H54 (cell line): ENCODE measurements at places on chromosomes 11 and 22.

DNA sequence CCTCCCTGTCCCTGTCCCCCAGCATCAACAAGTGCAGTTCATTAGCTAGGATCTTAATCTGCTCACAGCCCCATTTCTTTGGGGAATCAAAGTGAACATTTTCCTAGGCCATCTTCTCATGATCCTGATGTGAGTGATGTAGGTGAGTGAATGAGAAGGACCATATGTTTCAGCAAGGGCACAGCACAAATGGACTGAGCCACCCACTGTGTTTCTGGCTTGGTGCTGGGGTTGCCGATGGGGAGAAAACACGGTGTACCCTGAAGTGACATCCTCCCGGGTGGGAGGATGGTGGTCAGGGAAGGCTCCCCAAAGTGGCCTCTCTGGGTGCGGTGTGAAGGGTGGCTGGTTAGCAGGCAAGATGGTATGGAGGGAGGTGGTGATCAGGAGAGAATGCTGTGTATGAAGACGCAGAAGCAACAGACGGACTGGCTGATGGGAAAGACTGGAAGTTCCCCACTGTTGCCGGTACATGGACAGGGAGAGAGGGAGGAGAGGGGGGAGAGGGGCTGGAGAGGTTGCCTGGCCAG lies 72.2 kb downstream of the JAM3 start:
- no peak for DNase-seq

- no peak for DNase-seq
These were observed 13.2 kb downstream of the TKFC start for GRCh38 chr11:61345954-61346843.

- DNase-seq: peak; percentile 41
These were observed 34.5 kb downstream of the CPT1A start for GRCh38 chr11:68806931-68807844.

GRCh38 chr22:45164270-45165088 lies 754 bp downstream of the NUP50 start:
- DNase-seq: no peak

GRCh38 chr11:47510209-47510608 lies 42.7 kb downstream of the CELF1 start:
- no peak for DNase-seq

DNA sequence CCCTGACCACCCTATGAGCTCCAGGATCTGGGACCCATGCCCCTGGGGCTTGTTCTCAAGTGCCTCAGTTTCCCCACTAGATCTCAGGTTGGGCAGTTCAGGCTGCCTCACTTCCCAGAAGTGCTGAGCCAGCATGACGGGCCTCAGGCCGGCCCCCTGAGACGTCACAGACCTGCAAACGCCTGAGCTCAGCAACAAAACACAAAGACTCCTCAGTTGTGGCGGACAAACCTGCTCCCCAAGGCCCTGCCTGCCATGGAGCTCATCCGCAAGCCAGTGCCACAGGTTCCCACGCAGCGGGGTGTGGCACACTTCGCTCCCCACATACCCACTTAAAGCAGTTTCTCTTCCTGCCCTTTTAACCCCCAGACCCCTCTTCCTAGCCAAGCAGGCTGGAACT lies 45.2 kb downstream of the NECTIN1 start:
- DNase-seq: no peak

- peak; percentile 86 for DNase-seq
These were observed 41.1 kb downstream of the GRAMD4 start for GRCh38 chr22:46661221-46661851.

GRCh38 chr22:47192651-47193437 lies 430.4 kb downstream of the TBC1D22A start:
- peak; percentile 25 for DNase-seq

DNA sequence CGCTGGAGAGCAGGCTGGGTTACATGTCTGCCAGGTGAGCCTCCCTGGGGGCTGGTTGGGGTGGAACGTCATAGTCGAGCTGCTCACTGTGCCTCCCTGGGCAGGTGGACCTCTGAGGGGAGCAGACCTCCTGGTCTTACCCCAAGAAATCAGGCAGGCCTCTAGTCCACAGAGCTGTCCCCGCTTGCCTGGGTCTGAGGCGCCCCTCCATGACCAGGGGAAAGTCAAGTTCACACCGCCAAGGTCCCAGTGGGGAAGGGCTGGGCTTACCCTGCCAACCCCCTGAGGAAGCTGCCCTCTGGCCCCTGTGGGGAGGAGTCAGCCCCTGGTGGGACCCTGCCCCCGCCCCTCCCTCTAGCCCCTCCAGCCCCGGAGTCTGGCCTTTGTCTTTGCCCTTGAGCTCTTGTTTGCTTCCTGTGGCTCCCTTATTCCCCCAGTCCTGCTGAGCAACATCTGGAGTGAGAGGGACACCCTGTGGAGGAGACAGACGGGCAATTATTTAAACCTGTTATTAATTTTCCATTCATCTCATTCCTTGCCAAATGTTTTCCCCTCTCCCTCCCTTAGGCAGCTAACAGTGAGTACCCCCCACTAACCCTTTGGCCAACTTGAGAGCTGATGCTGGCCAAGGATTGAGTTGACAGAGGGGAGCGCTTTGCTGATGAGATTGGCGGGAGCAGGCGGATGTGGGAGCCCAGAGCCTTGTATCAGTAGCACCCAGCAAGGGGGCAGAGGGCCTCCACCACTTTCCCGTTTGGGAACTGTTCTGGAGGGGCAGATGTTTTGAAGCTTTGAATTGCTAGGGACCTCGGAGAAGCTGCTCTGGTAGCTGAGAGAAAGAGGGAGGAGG lies 83.4 kb downstream of the CEP164 start:
- no peak for DNase-seq

DNA sequence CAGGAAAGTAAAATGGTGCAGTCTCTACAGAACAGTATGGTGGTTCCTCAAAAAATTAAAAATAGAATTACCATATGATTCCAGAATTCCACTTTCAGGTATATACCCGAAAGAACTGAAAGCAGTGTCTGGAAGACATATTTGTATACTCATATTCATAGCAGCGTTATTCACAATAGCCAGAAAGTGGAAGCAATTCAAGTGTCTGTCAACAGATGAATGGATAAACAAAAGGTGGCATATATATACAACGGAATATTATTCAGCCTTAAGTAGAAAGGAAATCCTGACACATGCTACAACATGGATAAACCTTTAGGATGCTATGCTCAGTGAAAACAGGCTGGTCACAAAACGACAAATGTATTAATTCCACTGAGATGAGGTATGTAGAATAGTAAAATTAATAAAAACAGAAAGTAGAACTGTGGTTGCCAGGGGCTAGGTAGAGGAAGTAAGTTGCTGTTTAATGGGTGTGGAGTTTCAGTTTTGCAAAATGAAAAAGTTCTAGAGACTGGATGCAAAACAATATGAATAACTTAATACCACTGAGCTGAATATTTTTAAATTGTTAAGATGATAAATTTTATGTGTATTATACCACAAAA lies 14.5 kb downstream of the SAA1 start:
- DNase-seq: no peak
